ENCODE measurements at places on chromosomes 4 and X. TPM values are rescaled to one million over a fixed set of nuclear protein-coding genes. Genes with fewer than 3 reads are reported as not detected.

IL13RA1 gene
- total RNA-seq: 56.0 TPM

ATP1B4 gene
- total RNA-seq: not detected

HPGD gene
- 527 TPM for total RNA-seq

SPANXC gene
- not detected for total RNA-seq

GUCY1B1 gene
- total RNA-seq: 10.1 TPM

SMARCA1 gene
- 37.5 TPM for total RNA-seq

ZNF157 gene
- 0.26 TPM for total RNA-seq

LRAT gene
- total RNA-seq: 1.1 TPM

SPANXB1 gene
- not detected for total RNA-seq

GAGE12F gene
- total RNA-seq: not detected

GC gene
- total RNA-seq: 0.65 TPM

TCEAL3 gene
- total RNA-seq: 49.1 TPM

FAM184B gene
- not detected for total RNA-seq

FGB gene
- total RNA-seq: 1.3 TPM

GRCh38 chr4:61251129-61251528 lies 51.0 kb downstream of the ADGRL3 start:
- DNase-seq: no peak

GRCh38 chr4:3766036-3766784 lies at the start of gene ADRA2C:
Gene ADRA2C (plus strand): TSS chr4:3766385. CDS start chr4:3766607, 222 bp downstream.
- DNase-seq: peak; percentile 55

DNA sequence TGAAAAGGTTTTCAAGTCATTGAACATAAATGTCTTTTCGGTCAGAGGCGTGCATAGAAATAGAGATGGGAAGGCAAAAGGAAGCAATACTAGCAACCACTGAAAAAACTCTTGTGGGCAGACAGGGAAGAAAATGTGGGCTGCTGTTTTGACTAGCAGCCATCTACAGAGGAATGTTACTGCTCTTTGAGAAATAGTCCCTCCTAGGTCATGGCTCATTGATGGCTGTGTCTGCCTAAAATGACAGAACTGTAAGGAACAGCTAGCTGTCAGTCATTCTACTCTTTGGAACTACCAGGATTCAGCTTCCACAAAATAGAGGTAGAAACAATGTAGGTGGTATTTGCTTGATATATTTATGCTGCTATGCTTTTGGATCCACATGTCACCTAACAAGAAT lies 26.9 kb upstream of the TMPRSS11B start:
- DNase-seq: no peak

DNA sequence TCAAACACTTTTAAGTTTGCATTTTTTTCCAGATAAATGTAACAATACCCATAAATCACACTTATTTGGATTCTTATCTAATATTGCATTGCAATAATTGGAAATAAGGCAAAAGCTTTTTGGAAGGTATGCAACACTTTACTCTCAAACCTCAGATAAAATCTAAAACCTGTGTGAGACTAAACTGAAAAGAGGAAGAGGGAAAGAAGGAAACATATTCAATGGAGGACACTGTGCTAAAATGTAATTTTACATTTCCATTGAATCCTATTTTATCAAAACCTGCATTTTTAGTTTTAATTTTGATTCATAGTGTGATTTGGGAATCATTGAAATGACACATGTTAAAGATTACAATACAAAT lies 99.4 kb downstream of the HPGD start:
- no peak for DNase-seq

- no peak for DNase-seq
Measured at GRCh38 chr4:152579916-152580315, 44.0 kb upstream of the FBXW7 start.

DNA sequence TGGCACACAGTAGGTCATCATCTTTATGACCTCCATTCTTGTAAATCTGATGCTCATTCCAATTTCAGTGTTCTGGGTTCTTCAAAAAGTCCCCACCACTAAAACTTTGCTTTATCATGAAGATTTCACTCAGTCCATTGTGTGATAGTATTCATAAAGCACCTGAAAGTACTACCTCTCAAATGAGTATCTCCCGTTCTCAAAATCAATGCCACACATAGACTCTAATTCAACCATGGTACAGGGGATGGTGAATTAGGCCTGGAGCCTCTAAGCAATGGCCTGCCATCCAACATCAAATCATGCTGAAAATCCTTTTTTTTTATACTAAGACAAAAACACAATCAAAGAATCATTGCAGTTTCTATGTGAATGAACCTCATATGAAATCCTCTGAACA lies 19.4 kb upstream of the WAS start:
- DNase-seq: no peak

- DNase-seq: no peak
Measured at GRCh38 chrX:109691277-109691676, 41.8 kb downstream of the ACSL4 start.

GRCh38 chr4:3358656-3359055 lies 65.8 kb downstream of the RGS12 start:
- no peak for DNase-seq

- DNase-seq: no peak
Measured at GRCh38 chr4:115437739-115438138, 324.3 kb upstream of the NDST4 start.

GRCh38 chr4:45865781-45866180 lies 258.1 kb downstream of the GABRG1 start:
- DNase-seq: no peak

DNA sequence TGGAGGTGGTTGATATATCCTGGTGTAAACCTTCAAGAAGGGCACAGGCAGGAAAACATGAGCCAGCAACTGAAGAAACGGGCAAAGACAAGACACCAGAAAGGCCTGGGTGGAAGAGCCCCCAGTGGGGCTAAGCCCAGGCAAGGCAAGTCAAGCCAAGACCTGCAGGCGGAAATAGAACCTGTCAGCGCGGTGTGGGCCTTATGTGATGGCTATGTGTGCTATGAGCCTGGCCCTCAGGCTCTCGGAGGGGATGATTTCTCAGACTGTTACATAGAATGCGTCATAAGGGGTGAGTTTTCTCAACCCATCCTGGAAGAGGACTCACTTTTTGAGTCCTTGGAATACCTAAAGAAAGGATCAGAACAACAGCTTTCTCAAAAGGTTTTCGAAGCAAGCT lies 7.2 kb downstream of the ZFP42 start:
- DNase-seq: no peak

- no peak for DNase-seq
Measured at GRCh38 chr4:26503427-26503826, 13.1 kb upstream of the CCKAR start.

GRCh38 chr4:15186149-15186548 lies 183.9 kb downstream of the CPEB2 start:
- no peak for DNase-seq

DNA sequence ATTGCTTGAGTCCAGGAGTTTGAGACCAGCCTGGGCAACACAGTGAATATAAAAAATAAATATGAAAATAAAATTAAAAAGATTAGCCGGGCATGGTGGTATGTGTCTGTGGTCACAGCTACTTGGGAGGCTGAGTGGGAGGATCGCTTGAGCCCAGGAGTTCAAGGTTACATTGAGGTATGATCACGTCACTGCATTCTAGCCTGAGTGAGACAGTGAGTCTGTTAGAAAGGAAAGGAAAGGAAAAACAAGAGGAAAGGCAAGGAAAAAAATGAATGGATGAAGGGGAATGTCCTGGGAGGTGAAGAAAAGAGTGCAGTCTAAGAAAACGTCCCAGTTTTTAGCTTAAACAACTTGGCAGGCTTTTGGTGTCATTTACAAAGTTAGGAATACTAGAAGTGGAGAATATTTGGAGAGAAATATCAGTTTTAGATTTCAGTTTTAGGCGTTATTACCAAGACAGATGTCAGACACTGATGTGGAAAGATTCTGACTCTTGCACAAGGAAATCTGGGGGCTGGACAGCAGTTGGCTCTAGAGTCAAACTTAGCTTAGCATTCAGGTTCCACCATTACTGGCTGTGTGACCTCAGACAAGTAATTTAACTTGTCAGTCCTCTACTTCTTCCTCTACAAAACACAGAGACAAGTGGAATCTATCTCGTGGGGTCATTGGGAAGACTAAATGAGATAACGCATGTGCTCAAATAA lies 139.0 kb downstream of the TSPAN5 start:
- DNase-seq: no peak

DNA sequence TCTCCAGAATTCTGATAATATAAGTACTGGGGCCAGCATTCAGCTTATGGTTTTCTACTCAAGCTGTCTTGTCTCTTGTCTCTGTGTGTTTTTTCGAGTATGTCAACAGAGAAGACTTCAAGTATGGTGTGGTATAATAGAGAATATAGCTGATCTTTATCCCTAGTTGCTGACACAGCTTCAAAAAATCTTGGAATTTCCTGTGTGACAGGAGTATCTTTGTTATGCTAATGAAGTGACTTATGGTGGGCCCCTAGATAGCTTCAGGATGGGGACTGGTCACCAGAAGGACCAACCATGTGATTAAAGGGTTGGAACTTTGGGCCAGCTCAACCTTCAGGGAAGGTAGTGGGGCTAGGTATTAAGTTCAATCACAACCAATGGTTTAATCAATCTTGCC lies 2.9 kb downstream of the GPRASP3 start:
- no peak for DNase-seq

- DNase-seq: no peak
Measured at GRCh38 chr4:7837597-7838135, 102.0 kb downstream of the AFAP1 start.

GRCh38 chr4:66574145-66574978 lies 904.1 kb upstream of the EPHA5 start:
- no peak for DNase-seq

DNA sequence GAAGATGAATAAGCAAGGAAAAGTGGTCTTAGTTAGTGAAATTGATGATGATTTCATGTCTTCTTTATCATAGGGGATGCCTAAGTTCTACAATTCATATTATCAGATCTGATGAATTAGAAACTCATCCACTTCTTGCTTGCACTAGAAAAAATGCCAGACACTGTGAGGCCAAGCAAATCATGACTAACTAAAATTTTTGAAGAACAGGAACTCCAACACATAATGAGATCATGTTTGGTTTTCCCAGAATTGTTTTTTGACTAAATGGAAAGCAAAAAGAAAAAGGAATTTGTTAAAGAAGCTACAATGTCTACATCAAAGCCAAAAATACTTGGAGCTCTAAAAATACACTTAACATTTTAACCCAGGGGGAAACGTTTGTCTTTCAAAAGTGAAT lies 120.4 kb downstream of the ARSF start:
- DNase-seq: no peak

DNA sequence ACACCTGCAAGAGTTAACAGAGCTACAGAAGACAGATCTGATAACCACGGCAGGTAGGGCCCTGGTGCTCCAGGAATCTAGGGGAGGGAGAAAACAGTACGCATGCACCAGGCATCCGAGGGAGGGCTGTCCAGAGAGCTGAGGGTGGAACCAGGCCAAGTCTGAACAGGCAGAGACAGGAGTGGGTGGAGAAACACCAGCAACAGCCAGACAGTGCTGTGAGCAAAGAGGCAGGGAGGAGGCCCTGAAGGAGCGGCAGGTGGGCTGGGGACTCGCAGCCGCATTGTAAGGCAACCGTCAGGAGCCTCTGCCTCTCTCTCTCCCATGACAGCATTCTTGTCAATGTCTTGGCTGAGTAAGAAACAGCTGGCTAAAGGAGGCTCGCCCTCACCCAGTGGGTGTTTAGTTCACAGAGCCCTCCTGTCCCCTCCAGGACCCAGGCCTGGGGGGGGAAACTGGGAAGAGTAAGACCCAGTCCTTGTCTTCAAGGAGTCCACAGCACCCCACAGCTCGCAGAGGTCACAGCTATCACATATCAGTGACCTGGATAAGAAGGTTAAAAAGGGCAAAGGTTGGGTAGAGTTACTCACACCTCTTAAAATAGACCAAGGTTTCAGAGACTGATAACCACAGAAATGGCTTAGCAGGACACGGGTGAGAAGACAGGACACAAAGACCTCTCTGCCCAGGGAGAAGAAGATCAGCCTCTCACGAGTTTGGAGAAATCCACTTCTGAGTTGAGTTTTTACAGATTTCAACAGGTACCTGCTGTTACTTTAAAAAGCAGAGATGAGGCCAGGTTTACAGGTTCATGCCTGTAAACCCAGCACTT lies 10.5 kb downstream of the ACSL1 start:
- peak; percentile 92 for DNase-seq

DNA sequence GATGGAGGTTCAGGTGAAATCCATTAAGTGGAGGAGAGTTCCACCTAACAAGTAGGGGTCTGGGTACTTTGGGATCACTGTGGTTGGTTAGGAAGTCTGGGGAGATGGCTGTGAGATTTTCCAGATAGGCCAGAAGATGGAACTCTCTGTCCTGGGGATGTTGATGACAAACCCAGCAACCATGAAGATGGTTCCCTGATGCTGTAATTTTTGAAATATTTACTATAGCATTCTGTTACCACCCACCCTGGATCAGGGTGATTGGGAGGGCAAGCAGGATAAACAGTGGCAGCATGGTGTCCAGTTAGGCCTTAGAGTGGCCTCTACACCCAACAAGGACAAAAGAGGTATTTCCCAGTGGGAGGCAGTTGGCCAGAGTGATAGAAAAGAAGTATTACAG lies 15.9 kb upstream of the NELFA start:
- DNase-seq: no peak

- no peak for DNase-seq
Measured at GRCh38 chrX:119340606-119341205, 58.4 kb upstream of the SLC25A43 start.

GRCh38 chrX:54045563-54046228 lies 1.4 kb upstream of the PHF8 start:
- DNase-seq: no peak

- DNase-seq: no peak
Measured at GRCh38 chr4:2284934-2285612, 23.2 kb upstream of the MXD4 start.

- DNase-seq: no peak
Measured at GRCh38 chr4:180418819-180419531, 1824.2 kb upstream of the TENM3 start.

DNA sequence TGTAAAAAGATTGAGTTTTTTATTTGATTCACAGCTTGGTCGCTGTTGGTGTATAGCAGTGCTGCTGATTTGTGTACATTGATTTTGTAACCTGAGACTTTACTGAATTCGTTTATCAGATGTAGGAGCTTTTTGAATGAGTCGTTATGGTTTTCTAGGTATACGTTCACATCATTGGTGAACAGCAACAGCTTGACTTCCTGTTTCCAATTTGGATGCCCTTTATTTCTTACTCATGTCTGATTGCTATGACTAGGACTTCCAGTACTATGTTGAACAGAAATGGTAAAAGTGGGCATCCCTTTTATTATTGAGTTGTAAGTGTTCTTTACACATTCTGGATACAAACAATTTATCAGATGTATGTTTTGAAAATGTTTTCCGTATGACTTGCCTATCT lies 76.0 kb downstream of the ADGRG4 start:
- DNase-seq: no peak

- DNase-seq: no peak
Measured at GRCh38 chr4:89549907-89550306, 242.3 kb upstream of the GPRIN3 start.

Data from ureter (tissue), 1 donor.